HTR-8/SVneo (cell line): ENCODE measurements at places on chromosomes 13 and 19.

- no peak for DNase-seq
Observed at GRCh38 chr13:59425211-59425741, 738.5 kb downstream of the DIAPH3 start.

GRCh38 chr13:27641711-27642502, 20.2 kb downstream of the POLR1D start:
- DNase-seq: no peak

DNA sequence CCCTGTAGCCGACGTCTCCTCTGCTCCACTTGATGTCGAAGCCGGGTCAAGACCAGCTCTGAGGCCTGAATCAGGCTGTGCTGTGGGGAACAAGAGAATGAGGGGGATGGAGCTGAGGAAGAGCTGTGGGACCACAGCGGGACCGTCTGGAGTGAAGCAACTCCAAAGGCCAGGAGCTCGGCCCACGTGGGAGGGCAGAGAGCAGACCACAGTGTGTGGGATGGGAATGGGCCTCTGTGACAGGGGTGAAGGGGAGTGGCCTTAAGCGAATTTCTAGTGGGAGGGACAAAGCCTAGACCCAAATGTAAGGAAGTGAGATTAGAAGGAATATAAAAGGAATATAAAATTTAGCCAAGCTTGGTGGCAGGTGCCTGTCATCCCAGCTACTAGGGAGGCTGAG, 3.8 kb upstream of the SLC8A2 start:
- no peak for DNase-seq

DNA sequence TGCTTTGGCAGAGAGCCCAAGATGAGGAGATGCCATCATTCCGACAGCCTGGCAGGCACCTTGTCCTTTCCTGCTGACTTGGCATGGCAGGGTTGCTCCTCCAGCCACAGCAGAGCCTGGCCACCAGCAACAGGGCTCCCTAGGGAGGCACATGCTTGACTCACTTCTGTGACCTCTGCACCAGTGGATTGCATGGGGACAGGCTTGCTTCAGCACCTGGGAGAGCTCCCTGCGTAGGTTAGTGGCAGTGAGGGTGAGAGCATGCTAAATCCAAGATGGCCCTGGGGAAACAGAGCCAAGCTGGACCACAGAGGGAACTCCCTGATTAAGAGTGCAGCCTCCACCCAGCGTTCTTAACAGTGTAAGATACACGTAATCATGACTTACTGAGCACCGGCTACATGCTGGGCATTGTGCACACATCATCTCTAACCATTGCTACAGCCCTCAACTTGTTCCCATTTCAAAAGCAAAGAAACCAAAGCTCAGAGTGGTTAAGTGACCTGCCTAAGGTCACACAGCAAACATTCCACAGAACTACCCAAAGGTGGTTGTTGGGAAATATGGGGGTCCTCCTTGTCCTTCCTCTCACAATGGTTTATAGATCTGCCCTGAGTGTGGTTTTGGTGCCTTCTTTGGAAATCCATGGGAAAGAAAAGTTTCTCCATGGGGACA, 116.6 kb upstream of the UQCRFS1 start:
- no peak for DNase-seq

- DNase-seq: peak; percentile 8
Observed at GRCh38 chr13:109918179-109918711, 131.9 kb upstream of the IRS2 start.

- no peak for DNase-seq
Observed at GRCh38 chr13:53447863-53448262, 419.2 kb downstream of the OLFM4 start.

GRCh38 chr13:40583738-40584137, 82.7 kb downstream of the FOXO1 start:
- no peak for DNase-seq

DNA sequence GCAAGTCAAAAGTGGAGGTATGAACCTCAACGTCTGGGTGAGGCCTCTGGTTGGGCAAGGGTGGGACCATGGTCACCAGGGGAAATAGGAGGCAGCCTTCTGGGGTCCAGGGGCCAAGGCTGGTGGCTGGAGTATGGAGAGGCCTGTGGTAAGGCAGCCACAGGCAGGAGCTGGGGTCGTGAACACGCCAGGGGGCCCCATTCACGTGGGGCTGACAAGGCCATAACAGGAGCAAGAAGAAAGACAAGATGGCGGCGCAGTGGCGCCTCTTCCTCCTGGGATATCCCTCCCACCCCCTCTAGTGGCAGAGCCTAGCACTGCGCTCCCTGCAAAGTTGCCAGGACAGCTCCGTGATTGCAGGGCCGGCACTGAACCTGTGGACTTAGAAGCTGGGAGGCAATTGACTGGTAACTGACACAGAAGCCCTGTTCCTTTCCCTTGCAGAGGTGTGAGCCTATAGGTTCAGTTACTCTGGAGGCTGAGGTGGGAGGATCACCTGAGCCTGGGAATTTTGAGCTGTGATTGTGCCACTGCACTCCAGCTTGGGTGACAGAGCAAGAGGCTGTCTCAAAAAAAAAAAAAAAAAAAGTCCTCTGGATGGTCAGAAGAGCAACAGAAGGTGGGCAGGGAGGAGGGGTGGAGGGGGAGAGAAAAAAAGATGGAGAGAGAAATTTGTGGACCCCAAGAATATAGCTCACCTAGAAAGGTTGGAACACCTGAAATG, 19.7 kb upstream of the EDDM13 start:
- peak; percentile 44 for DNase-seq

- no peak for DNase-seq
Observed at GRCh38 chr19:51780270-51780669, 14.7 kb upstream of the FPR3 start.

DNA sequence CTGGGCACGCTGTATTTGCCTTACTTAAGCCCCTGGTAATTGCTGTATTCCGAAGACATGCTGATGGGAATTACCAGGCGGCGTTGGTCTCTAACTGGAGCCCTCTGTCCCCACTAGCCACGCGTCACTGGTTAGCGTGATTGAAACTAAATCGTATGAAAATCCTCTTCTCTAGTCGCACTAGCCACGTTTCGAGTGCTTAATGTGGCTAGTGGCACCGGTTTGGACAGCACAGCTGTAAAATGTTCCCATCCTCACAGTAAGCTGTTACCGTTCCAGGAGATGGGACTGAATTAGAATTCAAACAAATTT, 676 bp downstream of the BRCA2 start:
- DNase-seq: no peak

DNA sequence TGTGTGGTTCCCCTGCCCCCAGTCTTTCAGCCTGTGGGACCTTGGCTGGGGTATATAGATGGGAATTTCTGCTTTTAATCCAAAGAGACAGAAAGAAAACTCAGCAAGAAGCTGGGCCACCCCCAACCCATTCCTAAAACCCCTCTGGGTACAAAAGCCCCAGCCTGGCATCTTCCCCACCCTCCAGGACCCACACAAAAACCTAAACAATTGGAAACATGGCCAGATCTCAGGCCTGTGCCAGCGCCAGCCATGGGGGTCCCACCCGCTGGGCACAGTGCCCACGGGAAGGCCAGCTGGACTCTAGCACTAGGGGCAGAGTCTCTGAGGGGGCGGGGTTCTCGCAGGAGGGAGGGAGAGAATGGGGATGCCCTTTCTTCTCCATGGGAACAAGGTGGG, 8.6 kb downstream of the LYL1 start:
- no peak for DNase-seq

- DNase-seq: no peak
Observed at GRCh38 chr19:1093811-1094553, 1.2 kb downstream of the POLR2E start.

DNA sequence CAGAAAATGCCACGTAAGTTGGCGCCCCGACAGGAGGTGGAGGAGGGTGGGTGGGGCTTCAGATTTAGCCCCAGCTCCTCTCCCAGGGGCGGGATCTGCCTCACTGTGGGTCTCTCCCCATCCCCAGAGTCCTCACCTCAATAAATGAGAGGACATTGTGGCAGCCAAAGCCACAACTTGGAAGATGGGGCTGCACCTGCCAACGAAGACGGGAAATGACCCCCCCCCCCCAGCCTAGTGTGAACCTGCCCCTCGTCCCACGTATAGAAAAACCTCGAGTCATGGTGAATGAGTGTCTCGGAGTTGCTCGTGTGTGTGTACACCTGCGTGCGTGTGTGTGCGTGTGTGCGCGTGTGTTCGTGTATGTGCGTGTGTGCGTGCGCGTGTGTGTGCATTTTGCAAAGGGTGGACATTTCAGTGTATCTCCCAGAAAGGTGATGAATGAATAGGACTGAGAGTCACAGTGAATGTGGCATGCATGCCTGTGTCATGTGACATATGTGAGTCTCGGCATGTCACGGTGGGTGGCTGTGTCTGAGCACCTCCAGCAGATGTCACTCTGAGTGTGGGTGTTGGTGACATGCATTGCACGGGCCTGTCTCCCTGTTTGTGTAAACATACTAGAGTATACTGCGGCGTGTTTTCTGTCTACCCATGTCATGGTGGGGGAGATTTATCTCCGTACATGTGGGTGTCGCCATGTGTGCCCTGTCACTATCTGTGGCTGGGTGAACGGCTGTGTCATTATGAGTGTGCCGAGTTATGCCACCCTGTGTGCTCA, 1.5 kb upstream of the TRAPPC5 start:
- DNase-seq: no peak

DNA sequence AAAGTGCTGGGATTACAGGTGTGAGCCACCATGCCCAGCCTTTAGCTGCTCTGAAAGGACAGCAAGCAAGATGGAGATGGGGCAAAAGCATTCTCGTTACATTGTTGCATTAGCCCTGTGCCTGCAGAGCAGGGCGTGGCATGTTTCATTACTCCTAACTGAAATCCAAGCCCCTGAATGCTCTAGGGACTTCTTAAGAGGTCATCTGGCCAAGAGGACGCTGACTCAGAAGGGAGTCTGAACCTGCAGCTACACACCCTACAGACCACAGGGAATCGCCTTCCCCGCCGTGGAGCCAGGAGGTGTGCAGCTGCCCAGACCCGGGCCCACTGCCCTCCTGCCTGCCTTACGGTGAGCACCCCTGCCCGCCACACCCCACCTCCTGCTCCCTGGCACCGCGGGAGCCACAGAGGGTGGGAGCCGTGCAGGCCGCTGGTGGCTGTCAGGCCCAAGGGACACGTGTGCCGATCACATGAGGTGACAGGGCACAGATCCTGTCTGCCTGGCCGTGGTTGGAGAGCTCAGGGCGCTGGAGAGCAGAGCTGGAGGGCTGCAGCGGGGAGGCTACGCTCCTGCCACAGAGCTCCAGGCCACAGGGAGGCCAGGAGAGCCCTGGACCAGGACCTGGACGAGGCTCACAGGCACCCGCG, 27.2 kb downstream of the ADPRHL1 start:
- DNase-seq: no peak

- DNase-seq: peak; percentile 5
Observed at GRCh38 chr13:104773775-104774174, 1707.6 kb upstream of the SLC10A2 start.

DNA sequence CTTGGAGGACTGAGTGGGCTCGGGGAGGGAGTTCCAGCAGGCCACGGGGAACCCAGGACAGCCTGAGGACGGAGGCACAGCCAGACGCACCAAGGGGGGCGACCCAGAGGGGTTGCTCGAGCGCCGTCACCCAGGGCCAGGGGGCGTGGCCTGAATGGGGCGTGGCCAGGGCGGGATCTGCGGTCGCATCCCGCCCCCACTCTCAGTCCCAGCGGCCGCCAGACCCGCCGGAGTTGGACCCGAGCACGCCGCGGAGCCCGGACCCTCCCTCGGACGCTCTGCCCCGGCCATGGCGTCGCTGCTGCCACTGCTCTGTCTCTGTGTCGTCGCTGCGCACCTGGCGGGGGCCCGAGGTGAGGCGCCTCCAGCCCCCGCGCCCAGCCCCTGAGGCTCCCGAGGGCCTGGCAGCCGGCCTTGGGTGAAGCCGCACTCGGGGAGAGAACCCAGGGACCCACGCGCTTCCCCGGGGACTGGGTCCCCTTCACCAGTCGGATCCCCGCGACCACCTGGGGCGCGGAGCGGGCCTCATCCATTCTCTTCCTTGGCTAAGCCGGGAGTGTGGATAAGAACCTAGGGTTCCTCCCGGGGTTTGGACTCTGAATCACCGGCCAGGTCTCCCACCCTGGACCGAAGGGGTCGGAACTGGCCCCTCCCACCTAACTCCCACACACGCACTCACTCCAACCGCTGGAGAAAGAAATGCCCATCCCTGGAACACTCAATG, at the start of gene CILP2:
TSS of gene CILP2 (plus strand) at position 205 of the 724 bp plus-strand sequence. CDS start at position 290, 85 bp downstream.
- no peak for DNase-seq

DNA sequence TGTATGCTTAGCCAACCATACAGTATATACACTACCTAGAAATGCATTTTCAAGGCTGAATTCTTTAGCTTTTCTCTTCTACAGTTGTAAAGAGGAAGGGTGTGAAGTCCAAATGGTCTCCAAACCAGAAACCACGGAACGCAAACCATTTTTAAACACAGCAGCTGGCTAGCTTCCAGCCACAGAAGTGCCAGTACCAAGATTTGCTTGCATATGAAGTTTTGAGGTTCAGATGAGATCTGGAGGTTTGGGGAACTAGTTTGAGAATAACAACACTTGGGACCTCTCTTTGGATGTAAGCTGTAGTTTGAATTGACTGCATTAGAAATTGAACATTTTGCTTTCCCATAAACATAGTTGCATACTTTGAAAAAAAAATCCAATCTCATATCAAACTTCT, 1243.5 kb downstream of the EFNB2 start:
- no peak for DNase-seq

DNA sequence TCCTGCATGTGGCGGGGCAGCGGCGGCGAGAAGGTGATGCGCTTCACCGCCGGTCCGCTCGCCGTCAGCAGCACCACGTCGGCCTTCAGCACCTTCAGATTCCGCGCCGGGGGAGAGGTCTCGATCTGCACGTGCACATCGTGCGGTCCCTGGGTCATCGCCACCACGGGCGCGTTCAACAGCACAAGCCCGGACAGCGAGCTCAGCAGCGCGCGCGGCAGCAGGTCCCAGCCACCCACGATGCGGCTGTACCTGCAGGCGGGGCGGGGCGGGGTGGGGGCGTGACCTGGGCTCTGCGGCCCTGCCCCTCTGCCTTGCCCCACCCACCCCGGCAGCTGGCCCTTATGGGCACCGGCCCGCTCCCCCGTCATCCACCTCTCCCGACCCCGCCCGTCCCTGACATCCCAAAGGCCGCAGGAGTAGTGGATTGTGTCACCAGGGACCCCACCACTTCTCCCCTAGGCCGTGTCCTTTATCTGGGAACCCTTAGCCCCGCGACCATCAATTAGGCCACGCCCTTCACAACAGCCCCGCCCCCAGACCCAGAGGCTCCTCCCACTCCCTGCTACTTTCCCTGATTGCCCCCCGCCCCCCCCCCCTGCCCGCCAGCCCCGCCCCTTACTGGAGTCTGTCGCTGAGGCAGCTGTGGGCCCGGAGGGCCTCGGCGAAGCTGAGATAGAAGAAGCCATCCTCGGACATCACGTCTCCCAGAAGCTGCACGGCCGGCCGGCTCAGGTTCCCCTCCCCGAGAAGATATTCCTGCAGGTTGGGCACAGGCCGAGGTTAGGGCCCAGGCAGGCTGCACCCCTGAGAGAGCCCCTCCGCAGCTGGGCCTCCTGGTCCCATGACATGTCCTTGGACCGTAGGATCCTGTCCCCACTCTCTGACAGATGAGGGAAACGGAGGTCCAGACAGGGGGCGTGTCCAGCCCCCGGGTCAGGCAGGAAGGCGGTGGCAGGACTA, 6.1 kb downstream of the IL4I1 start:
- no peak for DNase-seq

GRCh38 chr13:108345016-108345415, 75.5 kb downstream of the TNFSF13B start:
- no peak for DNase-seq
